WTC11 (cell line): ENCODE measurements at places on chromosomes 1 and 21.
A peak's percentile ranks its signal among the peaks of the same experiment; 100 is the strongest.

DNA sequence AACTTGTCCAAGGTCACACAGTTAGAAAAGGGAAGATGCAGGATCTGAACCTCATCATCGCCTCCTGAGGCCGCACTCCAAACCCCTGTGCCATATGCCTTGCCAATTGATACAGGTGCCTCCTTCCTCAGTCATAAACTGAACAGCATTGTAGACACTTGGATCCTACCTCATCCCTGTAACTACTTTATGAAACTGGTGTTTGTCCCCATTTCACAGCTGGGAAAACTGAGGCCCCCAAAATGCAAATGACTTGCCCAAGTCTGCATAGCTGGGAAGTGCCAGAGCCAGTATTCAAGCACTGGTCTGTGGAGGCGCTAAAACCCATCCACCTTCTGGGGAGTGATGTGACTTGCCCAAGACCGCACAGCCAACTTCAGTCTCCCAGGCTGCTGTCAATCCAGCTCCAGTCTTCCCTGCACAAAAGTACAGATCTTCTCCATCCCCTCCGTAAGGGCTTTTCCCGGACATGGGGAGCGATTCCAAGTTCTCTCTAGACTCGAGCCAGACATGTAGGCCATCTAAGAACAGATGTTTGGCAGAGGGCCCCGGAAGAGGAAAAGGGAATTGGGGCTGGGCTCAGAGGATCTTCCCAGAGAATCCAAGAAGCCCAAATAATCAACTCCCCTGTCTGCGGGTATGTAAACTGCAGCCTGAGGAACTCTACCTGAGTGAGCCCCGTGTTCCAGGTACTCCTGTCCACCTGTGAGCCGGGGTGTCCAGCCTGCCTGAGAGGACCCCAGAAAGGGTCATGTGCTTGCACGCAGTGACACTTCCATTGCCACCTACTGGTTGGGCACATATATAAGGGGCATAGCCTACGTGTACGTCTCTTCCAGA lies 60.5 kb downstream of the SYT2 start:
- no peak for DNase-seq

- no peak for DNase-seq
Measured at GRCh38 chr1:230127105-230128054, 60.3 kb downstream of the GALNT2 start.

DNA sequence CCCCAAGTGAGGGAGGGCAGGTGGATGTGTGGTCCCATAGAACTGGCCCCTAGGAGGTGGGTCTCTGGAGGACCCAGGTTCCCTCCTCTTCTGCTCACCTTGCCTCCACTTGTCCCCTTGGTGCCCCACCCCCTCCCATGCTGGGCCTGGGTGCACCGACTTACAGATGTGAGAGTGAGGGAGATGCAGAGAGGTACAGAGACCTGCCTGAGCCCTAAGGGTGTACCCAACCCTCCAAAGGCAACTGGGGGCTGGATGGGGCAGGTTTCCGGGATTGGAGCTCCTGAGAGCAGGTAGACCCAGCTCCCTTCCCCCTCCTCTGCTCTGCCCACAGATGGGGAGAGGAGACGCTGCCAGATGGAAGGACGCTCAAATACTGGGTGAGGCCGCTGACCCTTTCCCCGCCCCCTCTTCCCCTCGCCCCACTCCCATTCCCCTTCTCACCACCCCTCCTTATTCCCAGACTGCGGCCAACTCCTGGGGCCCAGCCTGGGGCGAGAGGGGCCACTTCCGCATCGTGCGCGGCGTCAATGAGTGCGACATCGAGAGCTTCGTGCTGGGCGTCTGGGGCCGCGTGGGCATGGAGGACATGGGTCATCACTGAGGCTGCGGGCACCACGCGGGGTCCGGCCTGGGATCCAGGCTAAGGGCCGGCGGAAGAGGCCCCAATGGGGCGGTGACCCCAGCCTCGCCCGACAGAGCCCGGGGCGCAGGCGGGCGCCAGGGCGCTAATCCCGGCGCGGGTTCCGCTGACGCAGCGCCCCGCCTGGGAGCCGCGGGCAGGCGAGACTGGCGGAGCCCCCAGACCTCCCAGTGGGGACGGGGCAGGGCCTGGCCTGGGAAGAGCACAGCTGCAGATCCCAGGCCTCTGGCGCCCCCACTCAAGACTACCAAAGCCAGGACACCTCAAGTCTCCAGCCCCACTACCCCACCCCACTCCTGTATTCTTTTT lies 10.3 kb downstream of the TINAGL1 start:
- no peak for DNase-seq

GRCh38 chr1:238177960-238178645 lies 287.4 kb upstream of the ZP4 start:
- DNase-seq: no peak

- no peak for DNase-seq
Measured at GRCh38 chr1:21936366-21937031, 611 bp downstream of the HSPG2 start.

- DNase-seq: no peak
Measured at GRCh38 chr1:244860078-244860477, 4.3 kb downstream of the HNRNPU start.

- DNase-seq: no peak
Measured at GRCh38 chr1:8679395-8679800, 138.0 kb downstream of the RERE start.

GRCh38 chr1:34164771-34165391 lies at the start of gene CSMD2:
TSS of gene CSMD2 (minus strand) at chr1:34165230. CDS start at chr1:34165097, 133 bp downstream.
- DNase-seq: peak; percentile 75

DNA sequence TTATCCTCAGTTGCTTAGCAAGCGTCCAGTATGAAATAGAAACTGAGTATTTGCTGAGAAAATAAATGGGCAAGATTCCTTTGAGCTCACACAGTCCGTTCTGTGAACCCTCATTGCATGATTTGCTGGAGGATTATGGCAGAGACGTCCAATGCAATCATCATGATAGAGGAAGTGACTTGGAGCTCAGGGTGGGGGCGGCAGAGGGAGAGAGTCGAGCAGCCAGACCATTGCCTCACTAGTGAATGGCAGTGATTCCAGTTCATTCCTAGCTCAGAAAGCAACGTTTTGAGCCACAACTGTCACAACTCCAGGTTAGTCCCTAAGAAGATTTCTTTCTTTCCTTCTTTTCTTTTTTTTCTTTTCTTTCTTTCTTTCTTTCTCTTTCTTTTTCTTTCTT lies 27.5 kb upstream of the COL9A2 start:
- DNase-seq: no peak

GRCh38 chr1:247415423-247416361 lies at the start of gene NLRP3:
TSS of gene NLRP3 (plus strand) at chr1:247416173. CDS start at chr1:247418801, 2,628 bp downstream.
- DNase-seq: no peak

- DNase-seq: no peak
Measured at GRCh38 chr1:185477638-185478580, 160.9 kb upstream of the IVNS1ABP start.

GRCh38 chr1:7921796-7922195 lies 18.8 kb downstream of the TNFRSF9 start:
- DNase-seq: no peak

DNA sequence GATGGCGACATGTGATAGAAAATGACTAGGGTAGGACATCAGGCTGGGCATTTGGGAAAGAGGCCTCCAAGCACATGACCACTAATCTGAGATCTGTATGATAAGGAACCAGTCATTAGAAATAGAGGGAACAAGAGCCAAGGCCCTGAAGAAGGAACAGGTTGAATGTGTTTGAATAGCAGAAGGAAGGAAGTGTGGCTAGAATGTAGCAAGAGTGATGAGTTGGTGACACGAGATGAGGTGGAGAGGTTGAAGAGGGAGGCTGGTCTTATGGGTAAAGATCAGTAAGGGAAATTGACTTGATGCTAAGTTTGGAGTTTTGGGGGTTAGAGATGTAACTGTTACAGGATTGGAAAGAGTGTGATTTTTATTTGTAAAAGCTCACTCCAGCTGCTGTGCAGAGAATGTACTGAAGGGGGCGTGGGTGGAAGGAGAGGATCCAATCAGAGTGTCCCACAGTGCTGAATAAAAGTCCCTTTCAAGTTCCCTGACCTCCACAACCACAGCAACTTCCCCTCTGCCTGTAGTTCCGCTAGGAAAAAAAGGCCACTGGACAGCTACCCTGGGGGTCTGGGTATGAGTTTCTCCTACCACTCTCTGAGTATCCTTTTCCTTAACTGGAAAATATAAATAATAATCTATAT lies 295.0 kb downstream of the OMA1 start:
- peak; percentile 73 for DNase-seq

GRCh38 chr1:67604778-67605177 lies 80.2 kb upstream of the GADD45A start:
- DNase-seq: no peak

GRCh38 chr1:194233069-194233468 lies 1046.7 kb upstream of the B3GALT2 start:
- no peak for DNase-seq

GRCh38 chr1:152189657-152190442 lies 30.8 kb upstream of the RPTN start:
- DNase-seq: peak; percentile 49

DNA sequence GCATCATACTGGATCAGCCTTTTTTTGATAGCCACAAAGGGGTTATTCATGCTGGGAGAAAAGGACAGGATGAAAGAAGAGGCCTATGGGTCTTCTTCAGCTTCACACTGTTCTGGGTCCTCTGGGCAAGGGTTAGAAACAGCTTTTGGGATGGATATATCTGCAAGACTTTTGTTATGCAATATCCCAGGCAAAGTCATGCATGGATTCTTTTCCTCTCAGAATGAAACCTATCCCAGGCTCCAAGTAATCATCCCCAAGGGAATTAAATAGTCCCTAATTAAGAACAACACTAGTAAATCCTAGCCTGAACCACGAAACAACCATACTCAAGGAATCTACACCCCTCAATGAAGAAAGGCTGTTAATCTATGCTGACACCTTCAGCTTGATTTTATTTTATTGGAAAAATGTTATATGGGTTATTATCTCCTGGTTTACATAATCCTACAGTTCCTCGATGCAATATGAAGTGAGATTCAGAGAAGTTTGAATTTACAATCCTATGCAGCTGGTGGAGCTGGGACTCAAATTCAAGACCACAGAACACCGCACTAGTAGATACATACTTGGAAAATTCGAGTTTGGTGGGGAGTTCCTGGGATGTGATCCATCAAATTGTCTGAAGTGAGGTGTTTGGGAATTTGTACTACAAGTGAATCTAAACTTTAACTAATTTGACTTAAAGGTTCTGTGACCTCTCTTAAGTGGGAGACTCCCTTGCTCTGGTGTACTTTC lies 338.6 kb downstream of the TBX15 start:
- DNase-seq: no peak

GRCh38 chr1:235093013-235093695 lies 35.5 kb downstream of the TOMM20 start:
- DNase-seq: peak; percentile 68

- DNase-seq: no peak
Measured at GRCh38 chr1:159989581-159989980, 35.5 kb upstream of the SLAMF9 start.

- no peak for DNase-seq
Measured at GRCh38 chr1:16978567-16979474, 1.6 kb downstream of the MFAP2 start.

- no peak for DNase-seq
Measured at GRCh38 chr1:216499581-216500272, 76.5 kb upstream of the USH2A start.

DNA sequence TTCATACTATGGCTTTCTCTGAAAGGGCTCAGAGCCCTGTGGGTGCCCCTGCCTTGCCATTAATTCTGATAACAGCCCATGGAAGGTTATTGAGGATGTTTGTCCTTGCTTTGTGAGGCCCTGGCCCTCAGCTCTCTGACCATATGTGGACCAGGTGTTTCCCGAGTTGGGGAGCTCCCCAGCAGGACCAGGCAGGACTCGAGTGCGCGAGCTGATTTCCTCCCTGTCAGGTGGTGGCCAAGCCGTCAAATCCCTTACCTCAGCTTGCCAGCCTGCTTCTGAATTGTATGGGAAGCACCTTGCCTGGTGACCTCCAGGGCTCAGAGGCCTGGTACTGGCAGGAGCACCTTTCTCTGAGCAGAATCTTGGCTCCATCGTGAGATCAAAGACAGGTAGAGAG lies 17.9 kb upstream of the SDE2 start:
- DNase-seq: peak; percentile 22

- no peak for DNase-seq
Measured at GRCh38 chr21:33293811-33294216, 27.6 kb downstream of the IL10RB start.

- DNase-seq: no peak
Measured at GRCh38 chr1:30756545-30757351, 826 bp downstream of the LAPTM5 start.

- no peak for DNase-seq
Measured at GRCh38 chr21:46159841-46160656, 4.7 kb upstream of the FTCD start.

DNA sequence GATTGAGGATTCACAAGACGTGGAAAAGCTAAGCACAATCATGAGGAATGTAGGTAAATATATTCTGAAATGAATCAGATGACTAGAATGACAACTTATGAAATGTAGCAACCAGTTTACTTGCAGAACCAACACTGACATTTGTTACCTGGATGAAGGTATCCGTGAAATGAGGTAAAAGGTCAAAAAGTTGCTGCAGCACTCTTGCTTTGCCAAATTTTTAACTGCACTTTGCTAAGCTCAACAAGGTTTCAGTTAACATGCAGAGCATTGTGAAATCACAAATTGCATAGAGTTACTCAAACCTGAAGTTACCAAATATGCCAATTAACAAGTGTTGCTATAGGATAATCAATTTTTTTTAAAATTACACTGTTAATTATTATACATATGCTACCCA lies 1280.1 kb downstream of the KCNT2 start:
- DNase-seq: no peak

DNA sequence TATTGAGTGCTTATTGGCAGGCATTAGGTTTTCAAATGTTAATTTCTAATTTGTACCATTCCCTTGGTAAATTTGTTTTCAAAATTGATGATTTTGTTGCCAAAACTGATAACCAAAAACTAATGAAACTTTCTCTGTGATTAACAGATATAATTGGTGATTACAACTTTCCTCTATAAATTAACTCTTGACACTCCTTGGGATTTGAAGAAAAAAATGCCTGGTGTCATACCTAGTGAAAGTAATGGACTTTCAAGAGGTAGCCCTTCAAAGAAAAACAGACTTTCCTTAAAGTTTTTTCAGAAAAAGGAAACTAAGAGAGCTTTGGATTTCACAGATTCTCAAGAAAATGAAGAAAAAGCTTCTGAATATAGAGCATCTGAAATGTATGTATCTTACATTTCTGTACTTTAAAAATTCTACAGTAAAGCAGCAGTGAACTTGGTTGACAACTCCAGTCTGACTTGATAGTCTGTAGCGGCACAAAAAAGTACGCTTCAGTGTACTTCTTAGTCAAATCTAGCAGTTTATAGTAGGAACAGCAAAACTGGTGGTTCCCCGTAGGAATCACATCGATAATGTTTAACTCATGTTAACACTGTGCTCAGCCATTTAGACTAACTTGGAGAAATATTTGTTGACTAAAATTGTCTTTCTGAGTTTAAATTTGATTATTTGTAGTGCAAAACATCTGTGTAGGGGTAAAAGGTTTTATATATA lies 3.0 kb downstream of the USP1 start:
- DNase-seq: no peak
